ENCODE measurements at places on chromosomes 3 and 15.

DNA sequence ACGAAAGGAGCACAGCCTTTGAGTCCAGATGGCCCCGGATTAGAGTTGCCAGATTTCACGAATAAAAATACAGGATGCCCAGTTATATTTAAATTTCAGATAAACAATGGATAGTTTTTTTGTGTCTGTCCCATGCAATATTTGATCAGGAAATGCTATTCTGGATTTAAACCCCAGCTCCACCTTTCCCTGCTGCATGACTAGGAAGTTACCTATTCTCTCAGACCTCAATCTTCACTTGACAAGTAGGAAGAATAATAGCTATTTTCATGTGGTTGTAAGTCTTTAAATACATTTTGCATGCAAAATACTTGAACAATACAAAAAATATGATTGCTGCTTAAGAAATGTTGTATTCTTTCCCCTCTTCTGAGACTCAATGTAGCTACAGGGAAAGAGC is 125.3 kb upstream of the P2RY1 start:
- DNase-seq: no peak

DNA sequence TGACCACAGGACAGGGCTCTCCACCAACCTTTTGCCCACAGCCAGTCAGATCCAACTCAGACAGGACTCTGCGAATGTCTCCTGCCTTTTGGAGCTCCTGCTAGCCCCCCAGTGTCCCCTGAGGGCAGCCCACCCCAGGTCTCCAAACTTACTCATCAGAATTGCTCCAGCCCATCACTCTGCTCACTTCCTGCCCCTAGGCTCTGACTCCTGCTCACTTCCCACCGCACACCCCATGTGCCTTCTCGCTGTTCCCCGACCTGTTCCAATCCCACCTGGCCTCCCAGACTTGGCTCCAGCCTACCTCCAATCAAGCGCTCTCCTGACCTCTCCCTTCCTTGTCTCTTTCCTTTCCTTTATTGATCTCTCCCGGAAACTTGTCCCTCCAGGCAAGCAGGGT is 5.9 kb upstream of the STRA6 start:
- no peak for DNase-seq

DNA sequence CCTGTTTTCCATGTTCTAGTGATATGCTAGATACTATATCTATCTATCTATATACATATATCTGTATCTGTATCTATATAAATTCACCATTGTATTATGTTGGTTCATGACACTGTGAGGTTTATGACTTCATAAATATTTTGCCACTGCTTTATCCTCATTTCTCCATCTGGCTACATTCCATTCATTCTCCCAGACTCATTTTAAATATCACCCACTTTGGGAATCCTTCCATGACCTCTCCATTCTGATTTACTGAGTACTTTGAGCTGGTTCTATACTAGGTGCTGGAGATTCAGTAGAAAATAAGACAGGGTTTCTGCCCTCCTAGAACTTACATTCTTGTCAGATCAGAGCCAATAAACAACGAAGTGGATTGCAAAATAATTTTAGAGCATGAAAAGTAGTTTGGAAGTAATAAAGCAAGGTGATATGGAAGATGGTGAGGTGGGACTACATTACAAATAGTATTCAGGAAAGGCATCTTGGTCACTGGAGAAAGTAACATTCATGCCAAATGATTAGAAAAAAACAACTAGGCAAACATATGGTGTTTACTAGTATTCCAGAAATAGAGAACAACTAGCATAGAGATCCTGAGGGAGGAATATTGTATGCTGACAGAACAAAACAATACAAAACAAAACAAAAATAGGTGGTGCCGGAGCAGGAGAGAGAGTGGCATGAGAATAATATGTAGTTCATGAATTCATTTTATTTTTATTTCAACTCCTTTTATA is 11.6 kb upstream of the PLSCR4 start:
- no peak for DNase-seq

- DNase-seq: no peak
Measured at GRCh38 chr15:31332681-31333071, 6.0 kb downstream of the KLF13 start.

- DNase-seq: no peak
Measured at GRCh38 chr3:50339485-50340146, 1.0 kb downstream of the RASSF1 start.

DNA sequence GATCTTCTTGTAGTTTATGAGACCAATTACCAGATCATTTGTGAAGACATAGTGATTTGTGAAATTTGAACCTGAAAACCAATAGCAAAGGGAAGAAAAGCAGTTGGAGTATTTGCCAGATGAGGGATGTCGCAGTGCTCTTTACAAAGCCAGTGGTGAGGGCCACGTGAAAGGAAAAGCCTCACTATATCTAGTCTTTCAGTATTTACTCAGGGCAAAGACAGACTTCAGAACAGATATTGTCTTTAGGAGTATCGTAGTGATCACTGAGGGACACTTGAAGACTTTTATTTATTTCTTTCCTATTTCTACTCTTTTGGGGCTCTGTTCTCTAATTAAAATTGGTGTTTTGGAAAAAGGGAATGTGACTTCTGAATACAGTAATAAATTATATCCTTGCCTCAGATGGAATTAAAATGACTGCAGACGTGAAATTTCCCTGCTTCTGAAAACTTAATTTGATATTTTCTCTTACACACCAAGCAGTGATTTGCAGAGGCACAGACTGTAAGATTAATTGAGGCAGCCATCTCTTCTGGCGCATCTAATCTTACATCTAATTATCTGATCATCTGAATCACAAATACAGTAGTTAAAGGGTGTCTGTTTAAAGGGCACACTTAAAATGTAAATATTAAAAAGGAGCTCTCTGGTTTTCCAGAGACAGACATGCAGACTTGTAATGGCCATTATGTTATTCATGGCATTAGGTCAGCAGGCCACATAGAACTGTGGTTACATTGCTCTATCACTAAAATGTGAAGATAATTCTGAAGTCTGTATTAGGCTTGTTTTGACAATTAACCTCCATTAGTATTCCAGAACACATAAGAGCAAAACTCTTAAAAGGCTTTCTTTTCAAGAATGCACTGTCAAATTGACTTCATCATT is 193.0 kb upstream of the GOLIM4 start:
- DNase-seq: no peak

DNA sequence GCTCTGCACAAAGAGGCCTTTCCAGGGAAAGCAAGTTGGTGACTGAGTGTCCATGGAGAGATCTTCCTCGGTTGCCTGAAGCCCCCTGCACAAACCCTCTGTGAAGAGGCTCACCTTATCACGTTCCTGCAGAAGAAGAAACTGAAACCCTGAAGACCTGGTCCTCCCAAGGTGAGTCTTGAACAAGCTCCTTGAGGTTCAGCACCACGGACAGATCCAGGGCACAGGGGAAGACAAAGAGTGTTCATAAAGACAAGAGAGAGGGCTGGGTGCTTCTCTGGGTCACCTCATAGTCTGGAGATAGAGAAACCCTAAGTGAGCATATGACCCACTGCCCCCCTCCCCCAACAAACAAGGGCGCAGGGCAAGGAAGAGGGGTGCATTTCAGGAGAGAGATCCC is 21.7 kb upstream of the TBC1D21 start:
- DNase-seq: no peak

DNA sequence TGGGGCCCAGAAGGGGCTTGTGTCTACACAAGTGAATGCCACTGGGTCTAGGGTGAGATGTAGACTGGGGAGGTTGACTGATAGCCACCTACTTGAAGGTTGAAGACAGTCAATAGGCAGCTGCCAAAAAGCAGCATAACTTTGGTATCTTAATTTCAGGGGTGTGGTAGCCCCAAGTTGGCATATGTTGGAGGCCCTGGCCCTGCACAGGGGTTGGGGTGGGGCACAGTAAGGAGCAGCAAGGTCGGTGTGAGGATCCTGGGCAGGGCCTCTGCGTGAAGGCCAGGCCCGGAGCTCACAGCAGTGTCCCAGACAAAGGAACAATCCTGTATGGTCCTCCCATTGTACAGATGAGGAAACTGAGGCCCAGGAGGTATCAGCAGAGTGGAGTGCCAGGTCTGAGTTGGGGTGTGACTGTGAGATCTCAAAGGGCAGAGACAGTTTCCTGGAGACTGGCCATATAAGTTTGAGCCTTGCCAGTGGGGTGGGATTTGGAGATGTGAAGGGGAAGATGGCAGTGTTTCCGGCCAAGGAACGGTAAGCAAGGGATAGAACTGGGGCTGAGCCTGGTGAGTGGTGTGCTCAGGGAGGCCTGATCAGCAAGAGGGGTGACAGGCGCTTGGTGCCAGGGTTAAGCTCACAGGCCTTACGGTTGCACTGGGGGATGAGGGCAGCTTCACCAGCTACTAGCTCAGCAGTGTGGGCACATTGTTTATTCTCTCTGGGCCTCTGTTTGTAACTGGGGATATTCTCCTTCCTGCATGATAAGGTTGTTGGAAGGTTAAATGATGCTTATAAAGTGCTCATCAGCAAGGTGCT is 1.7 kb downstream of the KLHL40 start:
- DNase-seq: no peak

- DNase-seq: no peak
Measured at GRCh38 chr3:13009946-13010315, 63.3 kb downstream of the IQSEC1 start.

DNA sequence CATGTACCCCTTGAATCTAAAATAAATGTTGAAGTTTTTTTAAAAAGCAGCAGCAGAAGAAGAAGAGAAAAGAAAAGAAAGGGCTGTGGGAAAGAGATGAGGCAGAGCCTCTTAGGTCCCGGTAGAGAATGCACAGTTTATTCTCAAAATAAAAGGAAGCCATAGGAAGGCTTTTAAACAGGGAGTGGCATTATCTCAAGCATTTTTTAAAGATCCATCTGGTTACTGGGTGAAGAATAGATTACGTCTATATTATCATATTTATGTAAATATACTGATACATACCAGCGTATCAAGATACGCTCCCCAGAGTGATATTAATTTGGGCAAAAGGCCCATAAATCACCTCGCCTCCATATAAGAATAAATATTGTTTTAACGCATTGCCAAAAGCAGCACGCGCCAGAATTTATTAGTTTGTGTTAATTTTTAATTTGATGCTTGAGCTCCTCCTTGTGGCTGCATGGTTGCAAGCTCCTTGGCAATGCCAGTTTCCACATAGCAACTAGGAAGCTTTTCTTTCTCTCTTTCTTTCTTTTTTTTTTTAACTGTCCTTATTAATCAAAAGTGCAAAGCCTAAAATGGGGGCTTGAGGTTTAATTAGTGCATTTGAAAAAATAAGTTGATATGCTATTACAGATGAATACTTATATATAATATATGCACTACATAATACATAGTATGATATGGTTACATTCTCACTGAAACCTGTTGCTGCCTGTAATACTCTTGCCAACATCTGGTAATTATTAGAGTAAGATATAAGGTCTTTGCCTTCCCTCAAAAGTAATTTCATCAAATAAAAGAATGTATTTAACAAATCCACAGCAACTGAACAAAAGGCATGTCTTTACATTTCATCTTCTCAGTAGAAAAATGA is 242.8 kb upstream of the UBE2E2 start:
- no peak for DNase-seq

DNA sequence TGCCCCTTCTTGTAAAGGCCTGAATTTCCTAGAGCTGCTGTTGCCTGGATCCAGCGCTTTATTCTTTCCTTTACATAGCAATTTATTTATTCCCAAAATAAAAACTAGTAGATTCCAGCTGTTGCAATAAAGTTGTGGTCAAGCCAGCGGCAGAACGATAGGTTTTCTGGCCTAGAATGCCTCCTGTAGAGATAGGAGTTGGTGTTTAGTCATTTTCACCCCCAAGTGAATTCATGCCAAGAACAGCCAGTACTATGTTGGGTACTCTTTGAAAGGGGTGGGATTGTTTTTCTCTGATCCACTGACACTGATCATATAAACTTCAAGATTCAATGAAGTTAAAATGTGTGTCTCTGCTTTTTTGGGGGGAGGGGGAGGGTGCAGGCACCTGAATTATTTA is 69.7 kb downstream of the KLHL25 start:
- no peak for DNase-seq

DNA sequence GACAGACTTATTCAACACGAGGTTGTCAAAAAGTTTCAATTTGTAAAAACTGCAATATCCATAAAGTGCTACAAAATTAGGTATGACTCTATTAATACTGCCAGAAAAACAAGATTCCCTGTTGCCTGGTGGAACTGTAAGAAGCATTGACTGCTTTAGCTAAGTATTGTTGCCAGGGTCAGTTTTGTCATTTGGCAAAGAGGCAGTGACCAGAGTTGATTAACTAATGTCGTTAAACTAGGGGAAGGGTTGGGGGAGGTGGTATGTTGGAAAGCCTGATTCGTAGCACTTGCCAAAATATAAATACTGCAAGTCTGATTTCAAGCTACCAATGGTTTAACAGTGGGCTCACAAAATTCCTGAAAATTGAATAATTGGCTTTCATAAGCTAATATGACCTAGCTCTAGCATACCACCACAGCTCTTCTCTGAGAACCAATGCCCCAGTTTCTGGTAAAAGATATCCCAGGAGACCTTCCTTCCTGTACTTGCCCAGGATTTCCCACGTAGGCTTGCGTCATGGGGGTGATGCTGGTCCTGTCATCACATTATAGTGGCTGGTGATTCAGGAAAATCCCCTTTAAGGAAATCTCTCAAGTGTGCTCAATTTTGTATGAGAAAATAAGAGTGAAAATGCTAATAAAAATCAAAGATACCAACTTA is 266.4 kb upstream of the TBC1D5 start:
- DNase-seq: no peak

DNA sequence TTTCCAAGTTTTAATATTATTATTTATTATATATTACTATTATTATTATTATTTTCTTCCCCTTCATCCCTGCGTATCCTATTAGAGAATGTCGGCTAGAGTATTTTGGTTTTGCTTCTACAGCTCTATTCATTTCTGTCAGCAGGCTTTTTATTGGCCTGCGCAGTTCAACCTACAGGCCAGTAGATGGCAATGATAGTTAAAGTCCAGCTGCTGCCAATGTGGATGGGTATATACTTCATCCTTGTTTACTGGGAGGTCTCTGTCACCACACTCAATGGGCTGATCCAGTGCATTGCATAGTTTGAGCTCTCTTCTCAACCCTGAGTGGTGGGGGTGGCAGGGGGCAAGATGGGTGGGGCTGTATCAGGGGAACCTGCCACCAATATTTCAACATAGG is 799.8 kb downstream of the NSUN3 start:
- no peak for DNase-seq

GRCh38 chr3:55518451-55518850 is 31.3 kb upstream of the WNT5A start:
- DNase-seq: no peak

DNA sequence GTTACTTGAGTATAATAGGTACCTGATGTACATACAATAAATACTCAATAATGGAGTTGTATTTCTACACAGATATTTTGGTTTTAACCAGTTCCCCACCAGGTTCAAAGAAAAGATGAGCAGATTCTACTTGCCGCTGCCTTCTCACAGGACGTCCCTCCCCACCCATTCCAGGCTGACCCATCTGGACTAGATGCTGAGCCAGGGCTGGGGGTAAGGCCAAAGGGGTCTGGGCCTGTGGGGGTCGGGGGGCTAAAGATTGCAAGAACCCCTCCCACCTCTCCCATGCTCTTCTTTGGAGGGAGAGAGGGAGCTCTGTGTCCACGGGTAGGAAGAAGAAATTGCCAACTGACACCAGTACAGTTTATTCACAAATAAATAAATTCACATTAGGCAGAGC is 1.5 kb downstream of the MESP1 start:
- DNase-seq: no peak

GRCh38 chr15:101023501-101024072 is 104.4 kb downstream of the LRRK1 start:
- DNase-seq: no peak
